GM23338 (cell line): ENCODE measurements at places on chromosomes 5 and 9. TPM values are rescaled to one million over a fixed set of nuclear protein-coding genes. Genes with fewer than 3 reads are reported as not detected.

POLR3G gene
- 130 and 147 TPM in 2 replicates for total RNA-seq

AMBP gene
- 1.3 and 4.0 TPM in 2 replicates for total RNA-seq

SMIM27 gene
- 0.39 and 3.4 TPM in 2 replicates for total RNA-seq

SGTB gene
- total RNA-seq: 12.5 and 14.8 TPM in 2 replicates

GPSM1 gene
- 21.3 and 23.2 TPM in 2 replicates for total RNA-seq

NCS1 gene
- 28.8 and 34.3 TPM in 2 replicates for total RNA-seq

GPR150 gene
- 0.21 TPM in 1 of 2 replicates, not detected in the other for total RNA-seq

SLC6A3 gene
- total RNA-seq: 0.85 and 1.0 TPM in 2 replicates

IFNA14 gene
- total RNA-seq: not detected in 2 replicates

ACOT12 gene
- 1.4 TPM in 1 of 2 replicates, not detected in the other for total RNA-seq

CDKN2AIPNL gene
- total RNA-seq: 51.4 and 53.5 TPM in 2 replicates

MARCOL gene
- total RNA-seq: not detected in 2 replicates

DNA sequence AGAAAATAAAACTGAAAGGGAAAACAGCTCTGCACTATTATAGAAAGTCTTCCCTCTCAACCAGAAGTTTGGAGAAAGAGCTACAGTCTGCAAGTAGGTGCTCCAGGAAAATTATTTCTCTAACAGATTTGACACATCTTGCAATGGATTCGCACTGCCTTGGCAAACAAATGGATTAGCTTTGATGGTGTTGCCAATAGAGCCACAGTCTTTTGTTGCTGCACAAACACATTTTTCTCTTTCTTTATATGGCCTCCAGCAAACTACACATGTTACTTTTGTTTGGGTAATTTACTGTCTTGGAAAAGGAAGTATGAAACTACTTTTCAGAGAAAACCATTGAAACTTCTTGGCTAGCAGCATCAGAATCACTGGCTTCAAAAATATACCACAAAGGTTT, 523.1 kb downstream of the EFNA5 start:
- no peak for DNase-seq

GRCh38 chr9:133066181-133066983, 4.6 kb downstream of the CEL start:
- DNase-seq: no peak

DNA sequence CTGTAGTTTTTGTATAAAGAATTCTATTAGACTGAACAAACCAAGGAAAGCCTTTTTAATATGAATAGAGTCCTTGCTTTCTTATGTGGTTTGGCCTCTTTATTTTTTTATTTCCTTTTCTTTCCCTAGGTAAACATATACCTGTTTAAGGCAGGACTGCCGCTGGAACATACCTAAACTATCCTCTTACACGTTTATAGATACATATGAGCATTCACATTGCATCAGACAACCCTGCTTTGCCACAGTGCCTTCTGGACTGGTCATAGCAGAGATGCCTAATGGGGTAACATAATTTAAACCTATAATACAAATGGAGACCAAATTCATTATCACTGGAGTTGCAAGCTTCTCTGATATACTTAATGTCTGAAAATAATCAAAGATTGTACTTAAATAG, 12.5 kb downstream of the GRAMD2B start:
- no peak for DNase-seq

GRCh38 chr5:139701056-139701741, 53.0 kb downstream of the CXXC5 start:
- peak; percentile 89 for DNase-seq

- DNase-seq: no peak
Measured at GRCh38 chr9:123109540-123110279, 76.2 kb downstream of the GPR21 start.

GRCh38 chr5:96280946-96281393, 152.1 kb downstream of the PCSK1 start:
- no peak for DNase-seq

- DNase-seq: no peak
Measured at GRCh38 chr5:416636-416960, 26.4 kb upstream of the EXOC3 start.

DNA sequence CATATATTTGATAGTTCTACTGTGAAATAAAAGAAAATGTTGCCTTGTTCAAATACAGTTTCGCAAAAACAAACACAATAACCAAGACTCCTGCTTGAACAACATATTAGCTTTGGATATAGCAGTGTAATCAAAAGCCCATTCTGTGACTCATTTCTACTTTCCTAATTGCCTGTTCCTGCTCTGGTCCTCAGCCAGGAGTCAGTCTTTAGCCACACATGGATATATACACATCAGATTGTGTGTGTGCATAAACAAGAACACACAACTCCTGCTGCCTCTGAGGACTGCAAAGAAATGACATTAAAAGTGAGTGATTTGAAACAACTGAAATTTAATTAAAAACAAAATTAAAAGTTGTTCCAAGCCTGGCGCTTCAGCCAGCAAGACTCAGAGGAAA, 334.8 kb downstream of the TRIM32 start:
- DNase-seq: no peak

DNA sequence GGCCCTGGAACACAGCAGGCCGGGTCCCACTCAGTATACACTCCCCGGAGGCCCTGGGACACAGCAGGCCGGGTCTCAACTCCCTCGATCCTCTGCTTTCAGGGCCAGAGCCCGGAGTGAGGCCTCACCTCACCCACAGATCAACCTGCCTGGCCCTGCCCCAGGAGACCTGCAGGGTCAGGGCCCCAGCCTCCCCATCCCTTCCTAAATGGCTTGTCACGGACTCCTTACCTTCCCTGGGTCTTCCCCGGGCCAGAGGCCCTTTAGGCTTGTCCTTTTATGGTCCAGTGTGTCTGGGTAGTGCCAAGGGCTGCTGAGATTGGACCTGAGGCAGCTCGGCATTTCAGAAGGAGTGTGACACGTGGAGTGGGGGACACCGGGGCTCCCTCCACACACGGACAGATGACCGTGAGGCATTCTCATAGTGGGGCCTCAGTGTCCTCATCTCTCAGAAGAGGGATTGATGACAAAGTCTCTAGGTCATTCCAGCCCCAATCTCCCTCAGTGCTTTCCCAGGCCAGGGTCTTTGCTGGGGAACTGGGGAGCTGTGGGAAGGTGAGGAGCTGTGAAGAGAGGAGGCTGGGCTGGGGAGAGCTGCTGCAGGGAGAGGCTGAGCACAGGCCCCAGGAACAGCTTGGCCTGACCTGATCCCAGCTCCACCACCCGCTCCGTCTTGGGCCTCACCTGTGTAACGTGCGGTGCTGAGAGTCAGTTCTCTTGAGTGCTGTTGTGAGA, 18.0 kb upstream of the PLEKHG4B start:
- DNase-seq: no peak

DNA sequence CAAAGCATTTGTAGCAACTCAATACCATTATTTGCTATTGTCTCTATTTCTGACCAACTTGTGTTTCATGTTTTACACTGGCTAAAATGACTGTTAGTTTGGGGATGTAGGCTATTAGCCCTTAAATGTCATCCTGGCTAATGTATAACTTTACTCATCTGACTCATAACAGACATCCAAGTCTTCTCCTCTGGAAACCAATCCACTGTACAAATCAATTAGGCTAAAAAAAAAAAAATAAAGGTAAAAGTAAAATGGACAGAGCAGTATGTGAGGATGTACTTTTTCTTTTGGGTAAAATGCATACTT, 20.6 kb downstream of the MEGF9 start:
- DNase-seq: no peak

DNA sequence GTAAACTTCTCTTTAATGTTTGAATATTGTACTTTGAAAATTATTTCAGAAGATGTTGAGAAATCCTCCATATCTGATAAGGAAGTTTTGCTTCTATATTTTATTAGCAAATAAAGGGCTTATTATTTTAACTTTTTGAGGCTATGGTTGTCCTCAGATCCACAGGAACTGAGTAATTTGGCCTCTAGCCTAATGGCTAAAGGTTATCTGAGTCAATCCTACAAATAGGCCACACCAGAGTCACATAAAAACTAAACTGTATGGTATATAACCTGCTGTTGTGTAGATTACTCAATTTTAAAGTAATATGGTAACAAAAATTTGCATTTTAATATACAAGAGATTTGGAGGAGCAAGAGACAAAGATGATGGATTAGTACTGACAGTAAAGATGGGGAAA, 549.2 kb upstream of the GRAMD2B start:
- DNase-seq: no peak

DNA sequence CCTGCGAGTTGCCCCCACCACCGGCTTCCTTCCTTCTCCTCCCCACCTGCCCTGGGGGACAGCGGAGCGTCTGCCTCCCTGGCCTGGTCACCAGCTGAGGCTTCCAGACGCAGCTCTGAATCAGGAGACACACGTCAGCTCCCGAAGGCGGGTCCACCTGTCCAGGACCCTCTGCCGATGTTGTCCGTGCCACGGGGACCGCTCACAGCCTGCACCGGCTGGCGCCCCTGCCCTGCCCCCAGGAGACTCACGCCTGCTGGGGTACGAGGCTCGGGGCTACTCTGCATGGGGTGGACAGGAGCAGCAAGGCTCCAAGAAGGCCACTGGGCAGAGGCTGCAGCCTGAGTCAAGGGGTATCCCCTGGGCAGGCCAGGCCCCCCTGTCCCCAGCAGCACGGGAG, 1.9 kb upstream of the CCDC187 start:
- DNase-seq: no peak

DNA sequence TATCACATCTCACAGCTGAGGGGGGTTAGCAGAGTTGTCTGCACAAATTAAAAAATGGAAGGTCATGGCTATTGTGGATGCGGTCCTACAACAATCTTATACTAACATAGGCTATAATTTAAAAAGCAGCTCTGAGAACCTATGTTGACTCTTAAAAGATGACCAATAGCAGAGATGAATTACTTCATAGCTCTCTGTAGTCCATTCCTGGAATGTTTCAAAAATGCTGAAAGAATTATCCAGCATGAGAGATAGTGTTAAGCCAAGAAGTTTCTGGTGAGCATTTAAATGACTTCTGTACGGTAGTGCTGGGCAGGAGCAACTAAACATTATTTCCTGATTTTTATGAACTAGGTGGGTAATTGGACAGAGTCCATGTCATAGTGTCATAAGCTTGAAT, 218.2 kb upstream of the NUDT12 start:
- no peak for DNase-seq

- DNase-seq: no peak
Measured at GRCh38 chr5:42887575-42887974, 75.9 kb upstream of the SELENOP start.
